Urinary bladder (tissue), 4 donors: ENCODE measurements at places on chromosomes 4 and X.

DNA sequence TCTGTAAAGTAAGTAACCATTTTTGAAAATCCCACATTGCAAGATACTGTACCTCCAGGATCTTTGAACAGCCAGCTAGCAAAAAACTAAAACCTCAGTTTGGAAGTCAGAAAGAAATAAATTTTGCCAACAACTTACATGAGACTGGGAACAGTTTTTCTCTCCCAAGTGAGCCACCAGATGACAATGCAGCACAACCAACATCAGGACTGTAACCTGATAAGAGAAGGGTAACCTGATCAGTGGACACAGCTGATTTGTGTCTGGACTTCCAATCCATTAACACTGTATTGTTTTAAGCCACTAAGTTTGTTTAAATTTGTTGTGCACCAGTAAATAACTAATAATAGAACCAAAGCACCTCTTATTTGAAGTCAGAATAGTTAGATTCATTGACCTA is 923.3 kb downstream of the FAT4 start:
- DNase-seq = no peak

- DNase-seq = peak; percentile 41
These were observed 4.5 kb upstream of the CXCL9 start for GRCh38 chr4:76011700-76012387.

DNA sequence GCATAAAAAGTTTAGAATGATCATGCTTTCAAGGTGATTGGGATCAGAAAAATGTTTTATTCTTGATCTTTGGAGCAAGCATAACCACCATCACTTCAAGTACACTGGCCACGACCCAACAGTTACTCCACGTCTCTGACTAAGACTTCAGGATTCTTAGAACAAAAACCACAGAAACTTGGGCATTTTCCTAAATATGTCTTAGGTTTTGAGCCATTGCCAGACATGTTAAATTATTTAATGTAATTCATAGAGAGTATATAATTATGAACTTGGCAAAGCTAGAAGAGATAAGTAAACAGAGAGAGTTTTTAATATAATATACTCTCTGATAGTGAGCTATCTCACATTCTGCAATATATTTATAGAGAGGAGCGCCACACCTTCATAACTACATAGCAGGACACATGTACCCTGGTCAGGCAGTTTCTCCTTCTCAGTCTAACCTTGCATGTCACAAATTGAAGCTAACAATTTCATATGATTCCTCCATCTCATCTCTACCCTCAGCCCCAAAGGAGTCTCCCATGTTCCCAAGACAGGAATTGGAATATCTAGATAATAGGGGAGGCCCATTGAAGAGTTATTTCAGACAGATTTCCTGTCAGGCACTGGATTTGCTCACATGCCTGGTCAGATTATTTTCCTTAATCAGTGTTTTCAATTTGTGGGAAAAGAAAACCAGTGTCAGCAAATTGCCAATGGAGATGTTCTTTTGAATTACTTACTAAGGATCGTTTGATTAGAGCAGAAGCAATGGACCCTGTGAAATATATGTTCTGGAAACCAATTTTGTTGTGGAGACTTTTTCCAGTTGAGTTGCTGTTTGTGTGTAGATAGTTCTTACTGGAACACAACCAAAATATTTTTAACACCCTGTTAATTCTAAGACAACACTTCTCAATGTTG is 61.7 kb upstream of the GUCY1A1 start:
- DNase-seq = no peak

GRCh38 chr4:74772783-74773182 is 21.5 kb downstream of the BTC start:
- DNase-seq = no peak

DNA sequence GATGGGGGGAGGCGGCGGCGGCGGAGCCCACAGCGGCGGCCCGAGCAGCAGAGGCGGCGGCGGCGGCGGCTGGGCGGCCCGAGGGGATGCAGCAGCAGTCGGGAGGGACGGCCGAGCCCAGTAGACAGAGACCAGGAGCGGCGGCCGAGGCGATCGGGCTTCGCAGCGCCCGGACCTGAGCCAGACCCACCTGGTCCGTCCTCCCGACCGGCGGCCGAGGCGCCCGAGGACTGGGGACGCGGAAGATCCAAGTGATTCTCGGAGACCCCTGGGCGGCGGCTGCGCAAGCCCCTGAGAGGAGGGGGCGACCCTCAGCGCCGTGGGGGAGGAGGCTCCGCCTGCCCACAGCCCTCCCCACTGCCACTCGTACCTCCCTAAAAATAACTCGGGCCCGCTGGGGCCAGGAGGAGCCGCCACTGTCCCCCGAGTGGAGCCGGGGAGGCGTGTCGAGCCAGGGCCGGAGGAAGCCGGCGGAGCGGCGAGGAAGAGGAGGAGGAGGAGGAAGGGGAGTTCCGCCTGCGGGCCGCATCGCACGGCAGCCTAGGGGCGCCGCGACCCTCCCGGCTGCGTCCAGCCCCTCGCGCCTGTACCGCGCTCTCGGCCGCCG is 608 bp downstream of the RAPGEF2 start:
- no peak for DNase-seq

GRCh38 chr4:79998201-79998600 is 74.8 kb downstream of the ANTXR2 start:
- DNase-seq = no peak

DNA sequence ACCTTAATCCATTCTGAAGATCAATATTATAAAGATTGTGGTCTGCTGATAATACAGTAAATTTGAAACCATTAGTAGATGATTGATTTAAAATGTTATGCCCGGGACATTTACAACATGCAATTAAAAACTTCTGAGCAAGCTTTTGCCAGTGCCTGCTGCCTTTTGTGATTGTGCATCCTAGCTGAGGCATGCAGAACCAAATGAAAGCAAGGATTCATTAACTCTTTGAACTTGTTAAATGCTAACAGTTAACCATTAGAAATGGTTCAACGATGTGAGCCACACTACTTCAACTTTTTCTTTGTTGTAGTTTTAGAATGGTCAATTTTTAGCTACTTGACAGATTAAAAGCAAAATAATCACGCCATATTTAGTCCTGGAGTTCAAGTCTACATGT is 51.1 kb downstream of the ZFP42 start:
- DNase-seq = no peak

DNA sequence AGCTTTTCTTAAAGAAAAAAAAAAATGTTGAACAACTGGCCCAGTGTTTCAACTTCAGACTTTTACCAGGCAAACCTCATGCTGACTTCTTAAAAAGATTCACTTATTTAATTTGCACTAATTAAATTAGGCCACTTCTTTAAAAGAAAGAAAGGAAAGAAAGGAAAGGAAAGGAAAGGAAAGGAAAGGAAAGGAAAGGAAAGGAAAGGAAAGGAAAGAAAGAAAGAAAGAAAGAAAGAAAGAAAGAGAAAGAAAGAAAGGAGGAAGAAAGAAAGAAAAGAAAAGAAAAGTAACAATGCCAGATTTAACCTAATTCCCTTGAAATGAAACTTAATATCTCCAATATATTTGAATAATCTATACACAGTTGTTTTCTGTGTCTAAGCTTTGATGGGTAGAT is 71.4 kb upstream of the PRPS2 start:
- no peak for DNase-seq

DNA sequence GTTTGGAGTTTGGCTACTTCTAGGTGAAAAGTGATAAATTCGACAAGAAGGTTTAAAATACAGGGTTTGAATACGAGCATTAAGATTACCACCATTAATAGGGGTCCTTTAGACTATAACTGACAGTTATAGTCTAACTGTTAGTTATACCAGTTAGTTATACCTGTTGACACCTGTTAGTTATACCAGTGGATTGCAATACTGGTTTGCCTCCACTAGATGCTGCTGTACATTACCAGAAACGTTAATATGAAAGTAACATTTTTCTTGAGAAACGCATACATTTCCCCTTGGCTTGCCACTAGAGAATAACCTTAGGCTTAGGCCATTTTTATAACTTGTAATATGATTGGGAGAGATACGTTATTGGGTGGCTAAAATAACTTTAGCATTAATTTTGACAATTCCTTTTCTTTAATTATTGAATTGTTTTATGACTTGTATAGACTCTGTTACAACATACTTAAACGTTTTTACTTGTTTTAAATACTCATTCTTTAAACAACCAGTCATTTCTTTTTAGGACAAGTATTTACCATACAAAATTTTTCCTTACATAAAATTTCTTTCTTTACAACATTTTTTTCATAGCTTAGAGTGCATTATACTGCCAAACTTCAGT is 911.2 kb downstream of the FSTL5 start:
- DNase-seq = no peak

DNA sequence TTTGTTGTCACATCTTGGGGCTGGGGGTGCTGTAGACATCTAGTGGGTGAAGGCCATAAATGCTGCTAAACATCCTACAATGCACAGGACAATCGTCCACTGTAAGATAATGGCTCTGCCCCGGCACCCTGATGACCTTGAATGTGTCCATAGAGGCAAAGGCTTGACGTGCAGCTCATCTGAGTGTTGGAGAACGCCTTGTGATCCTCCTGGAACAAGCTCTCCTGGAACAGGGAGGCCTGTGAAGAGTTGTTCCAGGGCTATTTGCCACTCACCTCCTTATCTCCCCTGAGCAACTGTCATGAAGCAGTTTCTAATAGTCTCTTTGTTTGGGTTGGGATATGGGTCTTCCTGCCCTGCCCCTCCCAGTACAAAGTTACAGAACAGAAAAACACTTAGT is 15.2 kb upstream of the PCYT1B start:
- DNase-seq = no peak

- no peak for DNase-seq
These were observed 146.2 kb downstream of the PRSS12 start for GRCh38 chr4:118206627-118207026.

GRCh38 chr4:186689476-186689875 is 34.2 kb downstream of the FAT1 start:
- no peak for DNase-seq

DNA sequence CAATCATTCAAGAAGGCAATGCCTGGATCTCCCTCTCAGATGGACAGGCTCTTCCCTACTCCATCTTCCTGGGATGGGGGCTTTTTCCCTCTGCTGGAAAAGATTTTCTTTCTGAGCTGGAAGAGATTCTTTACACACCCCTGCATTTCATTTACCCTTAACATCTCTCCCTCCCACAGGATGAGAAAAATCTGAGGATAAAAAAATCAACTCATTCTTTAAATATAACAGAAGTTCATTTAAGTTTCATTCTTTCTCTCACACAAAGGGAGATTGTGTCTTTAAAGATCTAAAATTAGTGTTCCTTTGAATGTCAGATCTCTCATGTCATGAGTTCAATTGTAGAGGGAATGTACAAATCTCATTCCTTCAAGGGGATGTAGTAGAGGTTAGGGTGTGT is 109.0 kb downstream of the ZNF518B start:
- DNase-seq = no peak

GRCh38 chr4:147096667-147097604 is 151.3 kb upstream of the TTC29 start:
- DNase-seq = no peak

DNA sequence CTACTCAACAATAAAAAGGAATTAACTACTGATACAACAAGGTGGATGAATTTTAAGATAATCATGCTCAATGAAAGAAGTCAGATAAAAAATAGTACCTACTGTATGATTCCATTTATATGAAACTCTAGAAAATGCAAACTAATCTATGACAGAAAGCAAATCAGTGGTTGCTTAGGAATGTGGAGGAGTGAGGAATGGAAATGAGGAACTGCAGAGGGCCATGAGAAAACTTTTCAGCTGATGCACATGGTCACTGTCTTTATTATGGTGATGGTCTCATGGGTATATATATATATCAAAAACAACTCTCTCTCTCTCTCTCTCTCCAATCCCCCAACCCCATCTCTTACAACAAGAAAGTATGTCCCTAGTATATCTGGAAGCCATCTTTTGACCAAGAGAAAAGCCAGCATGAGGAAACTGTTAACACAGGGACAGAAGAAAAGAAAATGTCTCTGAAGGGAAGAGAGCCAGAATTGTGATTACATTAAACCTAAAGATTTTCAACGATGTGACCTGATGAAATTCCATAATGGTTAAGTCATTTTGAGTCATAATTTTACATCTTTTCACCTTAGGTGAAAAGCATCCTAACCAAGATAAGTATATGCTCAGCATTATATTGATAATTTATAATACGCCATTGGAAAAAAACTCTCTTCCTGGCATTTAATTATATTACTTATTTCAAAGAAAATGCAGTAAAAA is 8.5 kb upstream of the NFKB1 start:
- no peak for DNase-seq

GRCh38 chrX:124504111-124504983 is 158.0 kb downstream of the SH2D1A start:
- DNase-seq = no peak

GRCh38 chrX:40179283-40179682 is 81.5 kb upstream of the BCOR start:
- no peak for DNase-seq

- DNase-seq = no peak
These were observed 61.6 kb upstream of the STS start for GRCh38 chrX:7085879-7086278.

- no peak for DNase-seq
These were observed 20.2 kb downstream of the MTTP start for GRCh38 chr4:99594818-99595217.

DNA sequence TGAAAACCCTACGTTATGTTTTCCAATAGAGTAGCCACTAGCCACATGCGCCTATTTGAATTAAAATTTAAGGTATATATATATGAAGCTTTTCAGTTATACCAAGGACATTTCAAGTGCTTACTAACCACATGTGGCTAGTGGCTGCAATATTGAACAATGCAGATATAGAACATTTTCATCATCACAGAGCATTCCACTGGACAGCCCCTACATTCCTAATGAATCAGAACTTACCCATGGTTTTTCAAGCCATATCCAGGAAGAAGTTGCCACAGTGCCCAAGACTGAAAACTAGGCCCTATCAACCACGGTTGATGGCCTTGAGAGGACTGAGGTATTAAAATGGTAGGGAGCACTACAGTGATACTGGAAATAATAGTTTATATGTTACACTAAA is 29.7 kb downstream of the NEK1 start:
- no peak for DNase-seq

DNA sequence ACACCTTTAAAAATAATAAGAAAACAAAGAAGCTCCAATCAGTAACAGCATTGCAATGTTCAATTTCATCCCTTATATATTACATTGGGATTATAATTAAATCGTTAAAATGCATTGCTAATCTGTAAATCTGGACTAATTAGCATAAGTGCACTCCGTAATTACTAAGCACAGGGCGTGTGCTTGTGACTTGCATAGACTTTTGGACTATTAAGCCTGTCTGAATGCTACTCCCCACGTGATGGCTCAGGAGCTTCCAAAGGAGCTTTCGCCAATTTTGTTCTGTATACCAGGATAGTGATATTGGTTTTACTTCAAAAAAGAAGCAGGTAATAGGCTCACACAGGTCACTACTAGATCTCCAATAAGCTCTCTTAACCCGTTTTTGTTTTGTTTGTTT is 497.1 kb downstream of the SMARCA1 start:
- DNase-seq = no peak

- no peak for DNase-seq
These were observed 454 bp downstream of the LETM1 start for GRCh38 chr4:1855333-1856070.

DNA sequence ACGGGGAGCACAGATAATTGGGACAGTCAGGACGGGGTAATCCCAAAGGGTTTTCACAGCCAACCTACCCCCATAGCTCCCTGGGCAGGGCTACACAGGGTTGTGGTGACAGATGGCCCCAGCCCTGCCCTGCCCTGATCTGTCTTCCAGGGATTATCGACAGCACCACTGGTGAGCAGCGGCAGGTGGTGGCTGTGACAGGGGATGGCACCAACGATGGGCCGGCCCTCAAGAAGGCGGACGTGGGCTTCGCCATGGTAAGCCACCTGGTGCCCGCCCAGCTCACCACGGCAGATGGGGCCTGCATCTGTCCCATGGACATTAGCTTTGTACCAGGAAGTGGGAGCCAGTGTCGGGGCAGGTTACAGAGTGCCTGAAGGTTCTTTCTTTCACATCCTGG is 39.3 kb downstream of the ATP2B3 start:
- DNase-seq = no peak
